Esophagus squamous epithelium (tissue), 5 donors: ENCODE measurements at places on chromosomes 12 and 14.

DNA sequence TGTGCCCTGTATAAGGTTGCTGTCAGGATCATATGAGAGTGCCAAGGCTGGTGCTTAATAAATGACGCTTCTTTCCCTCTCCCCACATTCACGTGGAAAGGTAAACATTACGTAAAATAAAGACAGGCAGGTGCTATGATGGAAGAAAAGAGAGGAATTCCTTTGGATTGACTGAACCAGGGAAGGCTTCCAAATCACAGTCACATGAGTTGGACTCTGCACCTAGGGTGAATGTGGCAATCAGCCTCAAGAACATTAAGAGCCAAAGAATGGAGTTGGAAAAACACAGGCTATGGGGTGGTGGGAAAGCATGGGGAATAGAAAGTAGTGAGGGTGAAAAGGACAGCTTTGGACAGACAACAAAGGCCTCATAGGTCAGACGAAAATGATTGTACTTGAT, 473.1 kb downstream of the VRK1 start:
- no peak for DNase-seq

GRCh38 chr14:51087031-51087441, 7.9 kb downstream of the TRIM9 start:
- no peak for DNase-seq

GRCh38 chr14:31934767-31935266, 142.3 kb upstream of the ARHGAP5 start:
- no peak for DNase-seq

GRCh38 chr14:22979748-22980392, 2.5 kb downstream of the AJUBA start:
- no peak for DNase-seq

GRCh38 chr14:90536511-90537191, 139.8 kb downstream of the CALM1 start:
- no peak for DNase-seq

DNA sequence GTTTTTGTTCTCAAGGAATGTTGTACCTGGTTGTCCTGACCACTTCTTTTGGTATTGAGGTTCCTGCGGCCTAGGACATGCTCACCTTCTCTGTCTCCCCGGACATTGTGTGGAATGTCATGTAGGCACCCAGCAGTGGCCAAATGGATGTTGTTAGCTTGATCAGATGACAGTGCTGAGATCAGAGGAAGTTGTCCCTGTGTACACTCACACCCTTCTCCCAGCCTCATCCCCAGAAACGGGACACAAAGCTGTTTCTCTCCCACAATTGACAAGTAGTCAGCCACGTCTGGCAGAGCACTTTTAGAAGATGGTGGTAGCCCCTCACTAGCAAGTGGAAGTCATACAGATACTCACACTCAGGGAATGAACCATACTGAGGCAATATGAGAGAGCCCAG, 3.0 kb downstream of the PLEKHH1 start:
- DNase-seq: no peak

GRCh38 chr14:23545740-23546365, 5.7 kb downstream of the ZFHX2 start:
- no peak for DNase-seq

GRCh38 chr12:53076461-53076860, 2.7 kb downstream of the SPRYD3 start:
- DNase-seq: no peak

DNA sequence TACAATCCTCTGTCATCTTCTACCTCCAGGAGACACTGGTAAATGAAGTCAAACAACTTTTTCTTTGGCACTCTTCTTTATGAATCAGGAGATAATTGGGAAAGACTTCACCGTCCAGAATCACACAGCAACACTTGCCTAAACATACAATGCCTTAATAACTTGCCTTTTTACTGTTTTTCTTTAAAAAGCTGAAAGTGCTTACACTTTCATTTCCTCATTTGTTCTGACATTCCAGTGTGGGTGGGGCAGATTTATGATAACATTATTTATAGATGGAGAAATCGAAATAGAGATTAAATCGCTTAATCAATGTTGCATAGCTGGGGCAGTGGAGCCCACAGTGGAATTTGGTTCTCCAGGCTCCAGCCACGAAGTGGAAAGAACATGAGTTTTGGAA, 2.8 kb upstream of the FRS2 start:
- no peak for DNase-seq

DNA sequence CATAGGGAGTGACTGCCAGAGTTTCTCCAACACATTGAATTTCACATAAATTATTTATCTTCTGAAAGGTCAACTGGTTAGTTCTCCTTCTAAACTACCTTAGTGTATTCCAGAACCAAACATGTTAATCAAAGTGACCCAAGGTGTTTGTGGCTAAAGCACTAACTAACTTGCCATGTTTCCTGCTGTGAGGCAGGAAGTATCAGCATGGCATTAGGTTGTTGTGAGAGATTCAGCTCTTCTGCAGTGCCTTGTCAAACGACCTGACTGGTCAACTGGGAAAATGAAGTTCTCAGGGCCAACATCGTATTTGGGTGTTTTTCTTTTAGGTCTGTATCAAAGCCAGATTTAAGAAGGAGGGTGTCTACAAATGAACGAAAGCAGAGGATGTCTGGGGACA, 448.1 kb downstream of the APAF1 start:
- no peak for DNase-seq

DNA sequence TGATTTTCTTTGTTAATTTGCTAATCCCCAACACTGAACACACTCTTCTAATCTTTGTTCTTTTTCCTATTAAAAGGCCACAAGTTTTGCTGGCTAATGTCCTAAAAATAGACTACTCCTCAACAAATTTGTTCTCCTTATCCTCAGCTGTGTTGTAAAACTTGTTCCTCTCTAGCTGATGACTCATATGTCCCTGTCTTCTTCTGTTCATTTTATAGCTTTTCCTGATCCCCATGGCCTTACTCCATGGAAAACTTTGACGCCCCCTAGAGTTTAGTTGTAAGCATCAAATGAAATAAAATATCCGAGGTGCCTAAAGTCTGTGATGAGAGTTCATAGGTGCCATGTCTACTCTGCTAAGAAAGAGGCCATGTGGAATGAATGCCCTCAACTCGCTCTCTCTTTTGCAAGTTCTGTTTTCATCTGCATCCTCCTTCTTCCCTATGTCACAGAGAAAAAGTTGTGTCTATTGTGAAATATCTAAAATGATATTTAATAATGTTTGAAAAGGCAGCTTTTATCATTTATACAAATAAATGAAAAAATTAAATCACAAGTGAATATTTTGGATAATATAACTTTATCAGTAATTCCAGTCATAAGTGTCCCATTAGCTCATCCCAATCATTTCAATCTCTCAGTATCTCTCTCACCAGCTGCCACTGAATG, 237.9 kb downstream of the IPO8 start:
- DNase-seq: no peak

DNA sequence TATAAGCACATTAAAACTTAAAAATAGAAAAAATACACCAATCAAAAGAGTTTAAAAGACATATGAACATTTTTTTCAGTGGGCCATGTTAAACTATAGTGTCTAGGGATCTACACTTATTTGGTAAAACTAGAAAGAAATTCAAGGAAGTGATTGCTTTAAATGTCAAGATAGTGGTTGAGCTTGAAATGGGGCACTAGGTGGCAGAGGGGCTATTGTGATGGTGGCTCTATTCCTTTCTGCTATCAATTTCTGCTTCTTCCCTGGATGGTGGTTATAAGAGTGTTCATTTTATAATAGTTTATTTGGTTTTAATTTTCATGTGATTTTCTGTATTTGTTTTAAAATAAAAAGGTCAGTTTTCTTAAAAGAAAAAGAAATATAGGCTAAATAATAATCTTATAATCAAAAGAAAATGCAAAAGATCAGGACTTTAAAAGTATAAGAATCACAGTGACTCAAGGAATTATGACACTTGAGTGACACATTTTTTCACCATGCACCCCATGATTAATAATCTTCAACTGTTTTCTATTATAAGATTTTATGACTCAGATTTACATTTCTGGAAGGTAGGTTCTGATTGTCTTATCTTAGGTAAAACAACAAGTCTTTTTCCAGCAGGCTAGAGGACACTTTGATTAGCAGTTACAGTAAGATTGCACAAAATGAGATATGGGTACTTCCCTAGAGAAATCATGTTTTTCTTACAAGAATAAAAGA, 137.5 kb downstream of the FSCB start:
- no peak for DNase-seq

DNA sequence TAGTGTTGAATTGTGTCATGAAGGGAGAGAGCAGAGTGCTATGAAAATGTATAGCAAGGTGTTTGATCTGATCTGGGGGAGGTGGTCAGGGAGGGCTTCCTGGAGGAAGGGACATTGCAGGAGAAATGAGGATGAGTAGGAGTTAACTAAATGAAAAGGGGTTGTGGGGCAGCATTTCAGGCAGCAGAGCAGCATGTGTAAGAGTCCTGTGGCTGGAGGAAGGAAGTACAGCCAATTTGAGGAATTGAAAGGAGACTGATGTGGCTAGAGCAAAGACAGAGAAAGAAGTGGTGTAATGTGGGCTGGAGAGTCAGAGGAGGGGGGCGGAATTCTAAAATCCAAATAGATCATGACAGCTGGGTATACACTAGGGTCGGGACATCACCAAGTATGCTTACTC, 20.5 kb downstream of the NPC2 start:
- DNase-seq: no peak

DNA sequence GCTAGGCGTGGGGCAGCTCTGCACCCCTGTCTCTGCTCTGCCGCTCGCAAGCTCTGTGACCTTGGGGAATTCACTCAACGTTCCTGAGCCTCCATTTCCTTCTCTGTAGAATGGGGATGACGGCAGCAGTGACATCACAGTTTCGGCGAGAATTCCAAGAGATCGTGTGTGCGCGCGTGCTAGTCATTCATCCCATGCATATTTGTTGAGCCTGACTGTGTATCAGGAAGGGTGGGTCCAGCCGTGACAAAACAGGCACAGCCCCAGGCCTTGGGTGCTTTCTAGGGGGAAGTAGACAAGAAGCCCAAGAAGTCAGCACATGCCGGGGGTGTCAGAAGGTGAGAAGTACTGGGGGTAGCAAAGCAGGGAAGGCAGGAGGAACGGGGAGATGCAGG, 145.6 kb upstream of the NCOR2 start:
- DNase-seq: no peak
